ENCODE measurements at places on chromosomes 1 and 21.

DNA sequence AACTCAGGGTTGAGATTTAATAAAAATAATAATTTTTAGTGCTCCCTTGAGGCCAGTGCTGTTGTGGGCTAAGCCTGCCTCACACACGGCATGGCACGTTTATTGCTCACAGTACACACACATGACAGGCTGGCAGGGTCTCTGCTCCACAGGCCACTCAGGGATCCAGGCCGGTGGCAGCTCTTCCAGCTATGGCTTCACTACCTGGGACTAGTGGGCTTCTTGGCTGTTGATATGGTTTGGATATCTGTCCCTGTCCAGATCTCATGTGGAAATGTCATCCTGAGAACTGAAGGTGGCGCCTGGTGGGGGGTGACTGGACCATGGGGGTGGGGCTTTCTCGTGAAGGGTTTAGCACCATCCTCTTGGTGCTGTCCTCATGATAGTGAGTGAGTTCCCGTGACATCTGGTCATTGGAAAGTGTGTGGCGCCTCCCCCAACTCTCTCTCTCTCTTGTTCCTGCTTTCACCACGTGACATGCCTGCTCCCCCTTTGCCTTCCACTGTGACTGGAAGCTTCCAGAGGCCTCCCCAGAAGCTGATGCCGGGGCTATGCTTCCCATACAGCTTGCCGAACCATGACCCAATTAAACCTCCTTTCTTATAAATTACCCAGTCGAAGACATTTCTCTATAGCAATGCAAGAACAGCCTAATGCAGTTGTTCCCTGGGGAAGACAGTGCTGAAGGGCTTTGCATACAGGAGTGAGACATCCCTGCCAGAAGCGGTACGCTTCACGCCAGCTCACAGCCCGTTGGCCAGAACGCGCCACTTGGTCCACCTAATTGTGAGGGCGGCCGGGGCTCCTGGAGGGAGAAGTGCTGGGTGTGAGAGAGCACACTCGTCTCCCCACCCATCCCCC lies 226.9 kb upstream of the C1orf174 start:
- no peak overlapping the region for H3K4me3 ChIP-seq
- no peak overlapping the region for H3K27ac ChIP-seq
- no peaks in the 10 kb centered on the region for H3K4me1 ChIP-seq
- H3K36me3 ChIP-seq, result no peaks in the 10 kb centered on the region
- H3K27me3 ChIP-seq, result no peaks in the 10 kb centered on the region
- DNase-seq, result no peak

GRCh38 chr1:188188317-188188716 lies 1359.6 kb downstream of the PLA2G4A start:
- H3K4me1 ChIP-seq, result no peaks in the 10 kb centered on the region
- H3K27ac ChIP-seq, result no peak overlapping the region
- H3K4me3 ChIP-seq, result no peak overlapping the region
- DNase-seq, result no peak
- H3K27me3 ChIP-seq, result no peaks in the 10 kb centered on the region

- no peak for DNase-seq
- no peaks in the 10 kb centered on the region for H3K36me3 ChIP-seq
- no peaks in the 10 kb centered on the region for H3K27me3 ChIP-seq
- H3K27ac ChIP-seq, result no peak overlapping the region
These were observed 22.4 kb downstream of the DSTYK start for GRCh38 chr1:205189131-205189530.

DNA sequence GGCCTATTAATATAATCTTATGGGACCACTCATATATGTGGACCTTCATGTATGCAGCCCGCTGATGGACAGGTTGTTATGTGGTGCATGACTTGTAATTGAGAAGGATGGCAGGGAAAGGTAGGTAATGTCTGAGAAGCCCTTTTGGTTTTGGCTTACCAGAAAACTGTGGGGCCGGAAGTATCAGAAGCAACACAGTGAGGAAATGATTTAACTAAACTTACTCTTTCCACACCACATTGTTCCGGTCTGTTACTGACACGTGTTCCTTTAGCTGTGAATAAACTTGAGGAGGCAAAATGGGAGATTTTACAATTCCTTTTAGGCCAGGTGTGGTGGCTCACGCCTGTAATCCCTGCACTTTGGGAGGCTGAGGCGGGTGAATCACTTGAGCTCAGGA lies 32.4 kb downstream of the KIF1B start:
- DNase-seq, result no peak
- H3K27ac ChIP-seq, result no peak overlapping the region
- H3K4me3 ChIP-seq, result no peak overlapping the region
- no peaks in the 10 kb centered on the region for H3K4me1 ChIP-seq

- H3K4me3 ChIP-seq, result no peak overlapping the region
- no peaks in the 10 kb centered on the region for H3K27me3 ChIP-seq
- H3K4me1 ChIP-seq, result peaks cover 36% of the 10 kb centered on the region
- H3K27ac ChIP-seq, result no peak overlapping the region
These were observed 18.6 kb downstream of the NAV1 start for GRCh38 chr1:201557572-201557958.
